ENCODE measurements at places on chromosomes 6 and 20.

- no peak for DNase-seq
Observed at GRCh38 chr6:90978046-90978445, 391.2 kb upstream of the MAP3K7 start.

DNA sequence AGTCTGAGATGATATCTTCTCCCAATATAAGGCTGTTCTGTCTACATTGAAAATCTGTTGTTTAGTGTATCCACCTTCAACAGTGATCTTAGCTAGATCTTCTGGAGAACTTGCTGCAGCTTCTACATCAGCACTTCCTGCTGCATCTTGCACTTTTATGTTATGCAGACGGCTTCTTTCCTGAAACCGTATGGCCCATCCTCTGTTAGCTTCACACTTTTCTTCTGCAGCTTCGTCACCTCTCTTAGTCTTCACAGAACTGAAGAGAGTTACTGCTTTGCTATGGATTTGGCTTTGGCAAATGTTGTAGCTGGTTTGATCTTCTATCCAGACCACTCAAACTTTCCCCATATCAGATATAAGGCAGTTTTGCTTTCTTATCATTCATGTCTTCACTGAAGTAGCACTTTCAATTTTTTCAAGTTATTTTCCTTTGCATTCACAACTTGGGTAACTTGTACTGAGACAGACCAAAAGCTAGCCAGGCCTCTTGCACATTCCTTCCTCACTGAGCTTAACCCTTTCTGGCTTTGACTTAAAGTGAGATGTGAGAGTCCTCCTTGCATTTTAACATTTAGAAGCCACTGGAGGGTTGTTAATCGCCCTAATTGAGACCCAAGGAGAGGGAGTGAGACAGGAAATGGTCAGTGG is 110.1 kb downstream of the PREP start:
- DNase-seq, result no peak

DNA sequence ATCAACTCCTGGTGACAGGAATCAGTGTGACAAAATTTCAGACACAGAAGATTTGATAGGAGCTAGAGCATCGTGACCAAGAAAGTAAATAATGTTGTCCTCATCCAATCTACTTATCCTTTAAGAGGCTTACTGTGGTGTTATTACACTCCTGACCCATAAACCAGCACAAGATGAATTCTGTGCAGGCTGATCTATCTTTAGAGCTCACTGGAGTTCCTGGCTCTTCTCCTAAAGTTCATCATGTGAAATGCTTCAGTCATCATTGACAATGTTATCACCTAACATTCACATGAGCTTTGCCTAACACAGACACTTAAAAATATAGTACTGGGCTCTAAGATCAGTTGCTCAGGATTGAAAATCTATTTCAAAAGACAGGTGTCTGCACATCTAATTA is 271.0 kb upstream of the HSF2 start:
- DNase-seq, result no peak

DNA sequence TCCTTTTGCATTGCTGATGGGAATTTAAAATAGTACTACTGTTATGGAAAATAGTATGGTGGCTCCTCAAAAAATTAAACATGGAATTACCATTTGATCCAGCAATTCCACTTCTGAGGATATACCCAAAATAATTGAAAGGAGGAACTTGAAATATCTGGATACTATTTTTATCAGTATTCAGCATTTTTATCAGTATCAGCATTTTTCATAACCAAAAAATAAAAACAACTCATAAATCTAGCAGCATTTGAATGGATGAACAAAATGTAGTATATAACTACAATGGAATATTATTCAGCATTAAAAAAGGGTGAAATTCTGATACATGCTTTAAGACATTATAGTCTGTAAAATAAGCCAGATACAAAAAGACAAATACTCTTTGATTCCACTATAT is 763.4 kb upstream of the MAN1A1 start:
- no peak for DNase-seq

- DNase-seq, result peak; percentile 37
Observed at GRCh38 chr20:50478162-50478990, 31.8 kb upstream of the PTPN1 start.

- no peak for DNase-seq
Observed at GRCh38 chr6:27136978-27137814, 110.3 kb upstream of the PRSS16 start.

DNA sequence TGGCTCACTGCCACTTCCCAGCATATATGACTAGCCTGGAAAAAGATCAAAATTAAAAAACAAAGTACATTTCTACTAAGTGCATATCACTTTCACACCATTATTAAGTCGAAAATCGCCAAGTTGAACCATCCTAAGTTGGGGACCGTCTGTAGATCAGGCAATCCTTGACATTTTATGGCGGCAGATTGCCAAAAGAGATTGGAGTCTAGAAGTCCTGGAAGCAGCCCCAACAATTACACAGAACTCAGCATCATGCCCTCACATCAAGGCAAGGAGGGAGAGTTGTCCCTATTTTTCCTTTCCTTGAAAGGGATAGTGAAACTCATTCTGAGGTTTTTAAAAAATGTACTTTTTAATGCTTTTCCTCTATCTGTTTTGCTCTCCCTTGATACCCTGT is 30.7 kb downstream of the SLC22A3 start:
- no peak for DNase-seq

DNA sequence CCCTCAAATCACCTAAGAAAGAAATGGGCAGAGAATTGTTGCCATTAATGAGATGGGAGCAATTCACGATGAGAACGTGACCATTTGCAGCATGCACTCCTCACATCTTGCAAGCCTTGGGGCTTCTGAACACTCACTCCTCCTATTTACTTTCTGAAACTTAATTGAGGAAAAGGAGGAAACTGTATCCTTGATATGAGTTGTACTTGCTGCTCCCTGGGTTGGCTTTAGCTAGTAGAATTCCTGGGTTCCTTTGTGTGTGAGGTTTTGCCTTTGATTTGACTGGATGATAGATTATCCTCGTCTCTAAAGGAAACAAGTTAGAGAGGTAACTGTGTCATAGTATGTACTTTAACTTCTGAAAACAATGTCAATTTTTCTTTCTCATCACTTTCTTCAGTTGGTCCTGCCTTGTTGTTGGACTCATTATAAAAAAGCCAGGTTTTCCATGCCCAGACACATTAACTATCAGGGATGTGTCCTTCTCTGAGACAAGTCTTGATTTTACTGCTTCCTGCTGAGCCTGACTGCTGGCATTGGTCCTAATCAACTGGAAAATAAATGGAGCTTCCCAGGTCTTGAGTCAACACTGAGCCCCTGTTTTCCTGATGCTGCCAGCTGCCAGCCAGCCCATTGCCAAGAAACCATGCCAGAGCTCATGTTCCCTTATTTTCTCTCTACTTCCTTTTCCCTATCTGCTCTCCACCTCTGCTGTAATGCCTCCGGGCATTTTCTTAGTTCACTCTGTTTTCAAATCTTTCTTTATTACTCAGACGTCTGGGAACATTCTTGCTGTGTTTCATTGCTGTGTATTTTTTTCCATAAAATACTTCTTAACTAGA is 6.0 kb upstream of the MRAP2 start:
- DNase-seq, result no peak

DNA sequence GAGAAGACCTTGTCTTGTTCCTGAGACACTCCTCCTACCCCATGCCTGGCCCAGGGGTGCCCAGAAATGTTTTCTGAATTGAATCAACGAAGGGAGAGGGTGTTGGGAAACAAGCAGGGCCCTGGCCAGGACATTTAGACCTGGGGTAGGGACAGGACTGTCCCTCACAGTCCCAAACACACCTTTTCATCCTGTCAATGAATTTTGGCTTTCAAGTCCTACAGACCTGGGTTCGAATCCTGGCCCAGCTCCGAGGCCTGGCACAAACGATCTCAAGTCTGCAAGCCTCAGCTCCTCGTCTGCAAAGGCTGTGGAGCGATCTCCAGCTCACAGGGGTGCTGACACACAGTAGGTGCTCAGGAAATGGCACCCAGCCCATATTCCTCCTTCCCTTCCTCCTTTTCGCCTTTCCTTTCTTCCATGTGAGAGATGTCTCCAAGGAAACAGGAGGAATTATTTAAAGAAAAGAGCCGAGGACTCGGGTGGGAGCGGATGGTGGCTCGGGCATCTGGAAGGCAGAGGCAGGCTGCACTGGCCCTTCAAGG is 7.3 kb upstream of the DLGAP4 start:
- DNase-seq, result no peak

- DNase-seq, result no peak
Observed at GRCh38 chr20:32474009-32474716, 111.0 kb downstream of the NOL4L start.

DNA sequence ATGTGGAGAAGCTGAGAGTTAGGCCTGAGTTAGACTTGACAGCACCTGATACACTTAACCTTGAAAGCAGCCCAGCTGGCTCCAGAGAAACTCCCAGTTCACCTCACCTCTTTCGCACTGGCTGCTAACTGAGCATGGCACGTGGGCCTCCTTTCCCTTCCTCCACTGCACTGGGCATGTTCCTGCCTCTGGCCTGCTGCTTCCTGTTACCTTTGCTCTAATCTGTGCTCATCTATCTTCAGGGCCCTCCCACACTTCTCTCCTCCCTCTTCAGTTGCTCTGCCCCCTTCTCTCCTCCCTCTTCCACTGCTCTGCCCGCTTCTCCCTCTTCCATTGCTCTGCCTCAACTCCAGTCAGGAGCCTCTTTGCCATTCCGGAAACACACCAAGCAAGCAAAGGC is 13.7 kb upstream of the UBE2V1 start:
- no peak for DNase-seq

DNA sequence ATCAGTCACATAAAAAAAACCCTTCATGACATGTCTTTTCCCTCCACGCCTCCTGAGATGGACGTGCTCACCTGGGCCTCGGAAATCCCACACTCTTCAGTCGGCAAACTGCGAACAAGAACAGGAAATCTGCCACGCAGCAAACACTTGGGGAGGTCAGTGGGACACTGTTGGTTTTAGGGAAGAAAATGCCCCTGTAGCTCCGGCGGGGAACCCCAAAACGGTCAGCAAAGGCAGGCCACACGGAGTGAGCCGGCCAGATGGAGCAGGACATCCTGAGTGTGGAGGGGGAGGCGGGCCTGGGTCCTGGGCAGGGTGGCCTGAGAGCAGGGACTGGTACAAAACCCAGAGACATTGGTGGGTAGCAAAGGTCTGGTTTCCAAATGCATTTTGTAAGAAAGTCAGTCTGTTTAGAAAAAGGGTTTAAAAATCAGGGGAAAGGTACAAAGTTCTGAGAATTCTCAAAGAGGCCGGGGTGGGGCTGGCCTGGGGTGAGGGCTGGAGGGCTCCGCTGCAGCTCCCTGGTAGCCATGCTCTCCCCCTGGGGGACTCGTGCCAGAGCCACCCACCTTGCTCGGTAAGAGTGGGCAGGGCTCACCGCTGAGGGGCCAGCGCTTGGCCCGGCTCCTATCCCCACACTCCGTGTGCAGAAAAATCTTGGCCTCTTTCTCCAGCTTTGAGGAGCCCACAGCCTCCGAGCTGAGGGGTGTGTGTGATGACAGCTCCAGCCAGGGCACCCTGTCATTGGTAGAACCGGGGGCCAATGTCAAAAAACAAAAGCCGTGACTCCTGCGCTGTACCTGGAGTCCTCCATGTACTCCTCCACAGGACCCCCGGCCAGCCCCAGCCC is 5.2 kb downstream of the SLC2A4RG start:
- no peak for DNase-seq

GRCh38 chr20:47493175-47493962 is 8.3 kb upstream of the NCOA3 start:
- no peak for DNase-seq

- DNase-seq, result peak; percentile 60
Observed at GRCh38 chr20:47274401-47275108, 81.9 kb downstream of the ZMYND8 start.

GRCh38 chr6:100614386-100614785 is 149.7 kb upstream of the SIM1 start:
- DNase-seq, result no peak

DNA sequence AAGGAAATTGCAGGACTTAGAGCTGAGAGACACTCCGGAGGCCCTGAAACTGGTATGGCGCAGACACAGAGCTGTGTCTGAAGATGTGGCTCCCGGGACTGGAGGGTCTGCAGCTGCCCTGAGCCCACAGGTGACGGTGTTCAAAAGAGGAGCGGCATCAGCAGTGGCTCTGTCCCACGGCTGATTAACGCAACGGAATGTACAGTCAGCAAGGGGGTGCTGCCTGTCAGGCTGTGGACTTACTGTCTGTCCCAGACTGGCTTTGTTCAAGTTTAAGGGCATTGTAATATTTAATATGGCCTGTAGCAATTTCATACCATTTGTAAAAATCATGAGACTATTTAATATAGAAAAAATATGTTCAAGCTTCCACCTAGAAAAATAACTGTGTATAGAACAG is 228.0 kb upstream of the TAB2 start:
- DNase-seq, result no peak

DNA sequence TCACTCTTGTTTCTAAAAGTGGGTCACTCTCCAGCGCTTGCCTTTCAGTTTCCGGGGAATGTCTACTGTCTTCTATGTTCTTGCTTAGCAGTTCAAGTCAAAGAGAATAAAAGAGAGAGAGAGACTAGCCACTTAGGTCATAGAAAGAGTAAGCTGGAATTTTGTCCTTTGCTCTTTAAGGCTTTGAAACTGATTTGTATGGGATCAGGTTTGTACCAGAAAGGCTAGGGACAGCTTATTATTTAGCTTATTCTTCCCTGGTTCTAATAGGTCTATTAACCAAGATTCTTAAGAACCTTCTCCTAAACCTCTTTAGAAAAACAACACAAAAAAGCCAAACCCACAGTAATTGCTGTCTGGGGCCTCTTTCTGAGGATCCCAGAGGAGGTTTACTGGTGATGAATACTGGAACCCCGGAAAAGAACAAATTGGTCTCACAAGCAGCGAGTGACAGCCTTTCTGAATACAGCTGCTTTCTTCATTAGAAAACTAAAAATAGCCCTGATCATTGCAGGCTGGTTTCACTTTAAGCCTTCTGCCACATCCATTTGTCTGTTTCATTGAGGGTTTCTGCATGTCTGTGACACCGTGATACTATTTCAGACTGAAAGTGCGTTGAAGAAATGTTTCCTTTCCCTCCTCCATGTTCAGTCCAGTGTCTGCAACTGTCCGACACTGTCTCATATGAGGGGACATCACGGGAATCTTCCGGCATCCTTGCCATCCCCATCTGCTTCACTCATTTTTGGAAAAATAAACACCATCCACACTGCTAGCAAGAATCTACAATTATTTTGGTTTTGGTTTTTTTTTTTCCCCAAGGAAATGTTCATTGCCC is 75.1 kb upstream of the ATXN1 start:
- peak; percentile 26 for DNase-seq

- DNase-seq, result no peak
Observed at GRCh38 chr20:62486484-62486883, 10.7 kb upstream of the GATA5 start.

GRCh38 chr6:9468277-9468676 is 946.6 kb downstream of the TFAP2A start:
- no peak for DNase-seq

- DNase-seq, result no peak
Observed at GRCh38 chr20:38855356-38855755, 49.9 kb downstream of the PPP1R16B start.

- DNase-seq, result no peak
Observed at GRCh38 chr6:156579564-156579963, 197.6 kb upstream of the ARID1B start.
